SK-N-DZ (cell line): ENCODE measurements at places on chromosomes 3 and 15.

GRCh38 chr3:194962056-194962455, 276.4 kb downstream of the FAM43A start:
- no peak for DNase-seq

DNA sequence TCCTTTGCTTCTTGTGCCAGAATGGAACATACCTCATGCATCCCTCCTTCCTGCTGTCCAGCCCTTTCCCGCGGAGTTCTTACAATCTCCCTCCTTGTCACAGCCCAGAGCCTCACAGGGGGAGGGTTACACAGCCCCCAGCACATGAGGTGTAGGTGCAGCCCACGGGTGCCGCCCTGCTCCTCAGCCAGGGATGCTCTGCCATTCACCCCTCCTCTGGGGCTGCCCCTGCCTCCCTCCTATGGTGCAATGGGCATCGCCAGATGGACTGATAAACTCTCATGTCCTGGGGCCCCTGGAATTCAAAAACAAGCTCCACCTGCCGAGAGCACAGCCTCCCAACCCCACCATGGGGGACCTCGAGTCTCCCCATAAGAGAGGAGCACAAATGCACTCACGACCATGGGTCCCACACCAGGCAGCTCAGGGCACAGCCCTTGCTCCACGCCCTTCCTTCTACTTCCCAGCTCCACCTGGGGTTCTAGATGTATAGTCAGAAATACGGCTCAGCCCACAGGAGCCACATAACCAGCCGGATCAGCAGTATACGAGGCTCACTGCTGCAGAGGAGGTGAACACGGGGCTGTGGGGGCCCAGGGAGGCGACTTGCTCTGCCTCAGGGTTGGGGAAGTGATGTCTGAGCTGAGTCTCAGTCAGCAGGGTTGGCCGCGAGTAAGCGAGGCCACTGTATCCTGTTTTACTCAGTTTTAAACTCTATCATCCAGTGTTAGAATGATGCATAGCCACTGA, 269.7 kb upstream of the LYSMD4 start:
- DNase-seq, result no peak

DNA sequence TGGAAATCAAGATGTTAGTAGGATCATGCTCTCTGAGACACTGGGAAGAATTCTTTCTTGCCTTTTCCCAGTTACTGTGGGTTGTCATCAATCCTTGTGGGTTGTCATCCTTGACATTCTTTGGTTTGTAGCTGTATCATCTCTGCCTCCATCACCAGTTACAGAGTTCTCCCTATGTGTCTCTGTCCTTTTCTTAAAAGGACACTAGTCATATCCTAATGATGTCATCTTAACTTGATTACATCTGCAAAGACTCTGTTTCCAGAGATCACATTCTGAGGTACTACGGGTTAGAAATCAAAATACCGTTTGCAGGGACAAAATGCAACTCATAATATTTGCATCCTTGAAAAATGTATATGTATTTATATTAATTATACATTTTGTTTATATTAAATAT, 500.4 kb downstream of the ZBBX start:
- DNase-seq, result peak; percentile 28

- DNase-seq, result no peak
These were observed 4.3 kb upstream of the NPTN start for GRCh38 chr15:73637527-73637926.
